Stimulated activated CD4-positive, alpha-beta T cell treated with anti-CD3 and anti-CD28 coated beads, Interleukin-1b, Interleukin-23, amount 100 ng/mL, for 4 hours (primary cell): ENCODE measurements at places on chromosomes 1 and 21.

GRCh38 chr1:115084902-115085511 lies 4.3 kb downstream of the TSPAN2 start:
- DNase-seq: no peak

DNA sequence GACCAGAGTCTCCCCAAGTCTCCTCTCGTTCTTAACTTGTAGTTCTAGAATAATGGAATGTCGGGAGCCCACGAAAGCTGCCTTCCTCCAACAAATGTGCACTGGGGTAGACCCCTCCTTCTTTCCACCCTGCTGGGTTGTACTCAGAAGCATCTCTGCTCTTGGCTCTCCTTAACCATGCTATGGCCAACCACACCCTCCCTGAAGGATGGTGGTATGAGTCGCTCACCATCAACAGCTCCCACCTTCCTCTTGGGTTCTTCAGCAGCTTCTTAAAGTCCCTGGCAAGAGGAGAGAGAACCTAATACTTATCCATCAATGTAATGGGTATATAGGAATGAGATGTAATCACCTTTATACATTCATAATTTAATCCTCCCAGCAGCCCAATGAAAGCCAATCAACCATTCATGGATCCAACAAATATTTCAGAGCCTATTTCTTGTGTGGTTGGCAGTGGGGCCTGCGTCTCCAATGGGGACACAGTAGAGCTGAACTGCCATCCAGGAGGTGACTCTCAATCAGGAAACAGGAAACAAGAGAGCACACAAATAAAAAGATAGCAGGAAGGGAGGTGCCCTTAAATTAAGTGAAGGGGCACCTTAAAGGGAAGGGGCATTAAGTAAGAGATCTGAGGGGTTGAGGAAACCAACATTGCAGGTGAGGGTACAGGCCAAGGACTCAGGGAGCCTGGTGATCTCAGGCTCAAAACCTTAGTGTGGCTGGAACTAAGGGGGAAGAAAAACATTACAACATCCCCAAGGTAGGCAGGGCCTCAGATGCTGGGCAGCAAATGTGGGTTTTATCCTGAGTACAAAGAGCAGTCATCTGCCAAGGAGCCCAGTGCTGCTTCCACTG lies 64.4 kb upstream of the ETS2 start:
- no peak for DNase-seq

DNA sequence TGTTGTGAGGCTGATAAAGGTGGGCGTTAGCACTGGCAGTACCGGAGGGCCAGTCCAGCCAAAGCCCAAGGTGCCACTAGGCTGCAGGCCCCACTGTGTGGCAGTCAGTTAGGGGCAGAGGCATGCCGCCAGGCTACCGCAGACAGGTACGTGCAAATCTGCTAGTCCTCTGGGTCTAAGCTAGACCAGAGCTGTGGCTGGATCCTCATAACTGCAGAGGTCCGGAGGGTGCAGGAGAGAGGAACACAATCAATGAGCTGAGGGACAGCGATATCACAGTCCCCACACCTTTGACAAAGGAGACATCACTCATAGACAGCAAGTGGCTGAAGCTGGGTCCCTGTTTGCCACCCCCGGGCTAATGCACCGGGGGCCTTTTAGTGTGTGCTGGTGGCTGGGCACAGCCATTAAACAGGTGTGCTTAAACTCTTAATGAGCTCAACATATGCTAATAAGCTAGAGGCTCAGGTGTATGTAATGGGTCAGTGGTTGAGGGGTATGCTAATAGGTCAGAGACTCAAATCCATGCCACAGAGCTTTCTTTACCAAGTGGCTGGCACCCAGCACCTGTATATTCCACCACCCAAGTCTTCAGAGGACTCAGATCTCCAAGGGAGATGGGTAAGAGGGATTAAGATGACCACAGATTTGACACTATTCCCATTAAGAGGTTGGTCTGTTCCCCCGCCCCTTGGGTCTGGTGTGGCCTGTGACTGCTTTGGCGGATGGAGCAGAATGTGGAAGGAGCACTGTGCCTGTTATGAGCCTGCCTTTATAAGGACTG lies 82.0 kb downstream of the GLIS1 start:
- DNase-seq: no peak

- no peak for DNase-seq
Measured at GRCh38 chr1:186304982-186305949, 69.8 kb downstream of the TPR start.

- no peak for DNase-seq
Measured at GRCh38 chr1:59012378-59012777, 228.5 kb upstream of the JUN start.
